ENCODE measurements at places on chromosomes 11 and 22. TPM values are rescaled to one million over a fixed set of nuclear protein-coding genes. Genes with fewer than 3 reads are reported as not detected.

DNA sequence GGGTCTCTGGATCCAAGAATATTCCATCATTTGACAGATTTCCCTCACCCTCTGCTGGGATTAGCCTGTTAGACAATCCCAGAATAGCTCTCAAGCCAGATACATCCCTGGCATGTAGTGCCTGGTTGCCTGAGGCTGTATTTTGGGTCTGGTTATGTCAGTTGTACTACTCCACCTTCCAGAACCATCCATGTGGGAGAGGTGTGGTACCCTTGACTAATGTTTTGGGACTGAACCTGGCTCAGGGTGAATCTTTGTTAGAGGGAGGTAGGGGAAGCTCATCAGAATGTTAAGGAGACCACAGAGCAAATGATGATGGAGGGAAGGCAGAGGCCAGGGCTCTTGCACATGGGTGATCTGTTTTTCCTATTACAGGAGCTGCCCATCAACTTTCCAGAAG is 5.2 kb downstream of the C11orf52 start:
- no peak for DNase-seq

The DYNC2H1 gene
- 3.0 TPM for total RNA-seq

The MTNR1B gene
- total RNA-seq: not detected

The OR10D3 gene
- not detected for total RNA-seq
